ENCODE measurements at places on chromosomes 7 and 10. TPM values are rescaled to one million over a fixed set of nuclear protein-coding genes. Genes with fewer than 3 reads are reported as not detected.

DNA sequence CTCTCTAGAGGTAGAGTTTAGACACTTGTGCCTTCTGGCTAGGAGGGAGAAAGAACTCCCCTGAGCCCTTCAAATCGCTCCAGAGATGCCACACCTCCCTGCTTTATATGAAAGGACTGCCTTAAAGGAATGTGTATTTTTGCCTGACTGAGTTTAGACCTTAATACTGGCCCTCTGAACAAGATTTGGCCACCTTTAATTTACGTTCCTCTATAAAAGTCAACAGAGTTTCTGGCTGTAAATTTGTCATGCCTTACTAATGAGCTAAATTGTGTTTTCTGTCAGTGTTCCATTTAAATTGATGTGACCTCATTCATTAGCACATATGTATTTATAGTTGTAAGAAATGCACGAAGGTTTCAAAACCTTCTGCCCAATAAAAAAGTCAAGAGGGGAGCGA is 48.0 kb downstream of the SEMA3C start:
- no peak for DNase-seq

DNA sequence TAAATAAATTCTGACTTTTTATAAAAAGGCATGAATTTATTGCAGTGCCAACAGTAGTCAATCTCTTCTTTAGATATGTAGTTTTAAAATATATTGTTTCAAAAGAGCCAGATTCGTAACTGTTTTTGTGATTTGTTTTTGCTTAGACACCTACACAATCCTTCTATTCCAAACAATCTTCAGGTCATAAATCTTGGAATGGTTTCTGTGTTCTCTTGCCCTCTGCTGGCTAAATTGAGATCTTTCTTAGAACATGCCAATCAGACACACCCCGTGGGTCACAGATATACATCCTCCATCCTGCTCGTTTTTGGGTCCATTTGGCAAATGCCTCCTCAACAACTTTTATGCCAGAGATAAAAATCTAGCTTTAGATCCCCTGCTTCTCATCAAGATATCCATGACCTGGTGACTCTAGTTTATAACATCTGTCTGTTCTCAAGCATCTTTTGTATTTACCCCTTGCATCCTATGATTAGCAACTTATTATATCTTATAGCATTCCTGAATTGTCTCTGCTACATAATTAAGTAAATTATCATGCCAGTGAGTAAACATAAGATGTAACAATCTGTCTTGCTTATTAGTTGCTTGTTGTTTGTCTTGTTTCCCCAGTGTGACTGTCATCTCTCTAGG is 35.3 kb upstream of the IFRD1 start:
- no peak for DNase-seq

- no peak for DNase-seq
Measured at GRCh38 chr7:132804849-132805485, 228.7 kb upstream of the PLXNA4 start.

DNA sequence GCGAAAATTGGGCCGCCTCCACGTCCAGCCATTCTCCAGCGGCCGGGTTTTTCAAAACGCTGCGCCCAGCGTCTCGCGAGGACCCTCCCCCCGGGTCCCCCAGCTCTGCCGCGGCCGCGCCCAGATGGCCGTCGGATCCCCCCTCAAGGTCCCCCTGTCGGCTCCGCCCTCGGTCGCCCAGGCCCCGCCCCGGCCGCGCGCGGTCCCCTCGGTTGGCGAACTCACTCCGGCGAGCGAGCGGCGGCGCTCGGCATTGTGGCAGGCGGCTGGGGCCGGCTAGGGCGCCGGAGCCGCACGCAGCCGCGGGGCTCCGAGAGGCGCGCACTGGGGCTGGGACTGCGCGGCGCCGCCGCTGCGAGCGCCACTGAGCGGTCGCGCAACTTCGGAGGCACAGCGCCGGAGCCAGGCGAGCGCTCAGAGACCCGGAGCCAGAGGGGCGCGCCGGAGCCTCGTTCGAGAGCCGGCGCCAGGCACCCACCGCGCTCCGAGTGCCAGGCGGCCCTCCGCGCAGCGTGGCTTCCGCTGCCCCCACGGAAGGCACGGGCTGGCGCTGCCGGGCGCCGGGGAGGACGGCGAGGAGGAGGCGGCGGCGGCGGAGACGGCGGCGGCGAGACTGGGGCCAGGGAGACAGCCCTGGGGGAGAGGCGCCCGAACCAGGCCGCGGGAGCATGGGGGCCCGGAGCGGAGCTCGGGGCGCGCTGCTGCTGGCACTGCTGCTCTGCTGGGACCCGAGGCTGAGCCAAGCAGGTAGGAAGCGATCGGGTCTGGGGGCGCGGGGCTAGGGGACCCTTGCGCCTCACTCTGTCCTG is at the start of gene UNC5B:
Gene UNC5B, plus strand, starts transcription at position 253 of the 809 bp plus-strand sequence. Its CDS starts 416 bp downstream, at position 669.
- DNase-seq, result peak; percentile 94

DNA sequence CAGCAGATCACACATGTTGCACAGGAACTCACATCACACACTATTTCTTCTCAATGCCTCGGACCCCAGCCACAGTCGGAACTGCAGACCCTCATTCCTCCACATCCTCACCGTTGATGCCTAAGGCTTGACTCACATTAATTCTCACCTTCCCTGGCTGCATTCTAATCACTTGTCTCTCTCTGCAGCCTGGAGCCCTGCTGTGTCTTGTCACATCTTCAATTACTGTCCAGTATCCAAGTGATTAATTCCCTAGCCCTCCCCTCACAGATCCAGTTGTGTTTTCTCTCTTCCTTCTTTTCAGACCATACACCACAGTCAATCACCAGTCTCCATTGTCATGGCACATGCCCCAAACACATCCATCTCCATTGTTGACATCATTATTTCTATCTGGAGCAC is 592.4 kb upstream of the IGFBP3 start:
- no peak for DNase-seq

DNA sequence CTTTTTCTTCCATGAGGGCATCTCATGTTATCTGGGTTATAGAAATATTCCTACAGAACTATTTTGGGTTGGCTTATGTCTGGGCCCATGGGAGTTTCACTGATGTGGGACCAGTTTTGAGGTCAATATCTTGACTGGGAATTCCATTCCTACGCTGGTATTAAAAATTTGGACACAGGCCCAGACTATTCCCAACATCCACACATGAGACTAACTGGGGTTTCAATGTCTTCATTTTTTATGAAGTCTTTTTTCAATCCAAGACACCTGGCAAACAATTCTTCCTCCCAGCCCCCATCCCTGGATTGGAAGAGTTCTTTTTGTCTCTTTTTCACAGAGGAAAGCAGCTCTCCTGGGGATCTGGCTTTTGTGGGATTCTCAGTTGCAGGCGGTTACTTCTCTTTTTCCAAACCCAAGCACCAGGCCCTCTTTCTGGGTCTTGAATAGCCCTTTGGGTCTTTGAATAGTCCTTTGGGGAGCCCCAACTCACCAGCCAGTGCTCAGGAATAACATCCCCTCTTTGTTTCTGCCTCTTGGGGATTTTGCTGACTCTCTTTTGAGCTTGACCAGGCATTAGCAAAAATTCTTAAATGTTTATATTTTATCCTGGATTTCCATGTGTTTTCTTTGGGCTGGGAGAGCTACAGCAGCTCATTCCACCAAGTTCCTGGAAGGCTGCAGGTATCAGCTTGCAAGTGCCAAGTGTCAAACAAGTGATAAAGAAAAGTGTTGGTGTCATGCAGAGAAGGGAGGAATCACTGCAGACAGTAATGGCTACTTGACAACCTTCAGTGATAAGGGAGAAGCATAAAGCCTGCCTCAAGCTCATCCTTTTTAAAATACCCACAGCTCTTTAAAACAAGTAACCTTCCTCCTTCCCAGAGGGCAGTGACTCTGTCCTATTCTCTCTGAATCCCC is 234.3 kb downstream of the ADAM12 start:
- DNase-seq, result no peak

Gene TSPAN33
- total RNA-seq, result 4.5 TPM

Gene CACNA2D1
- total RNA-seq, result not detected

Gene GPRIN2
- 3.7 TPM for total RNA-seq

Gene SPDYE5
- not detected for total RNA-seq

Gene SLC39A12
- total RNA-seq, result not detected

Gene TFEC
- total RNA-seq, result 45.1 TPM

Gene GET4
- 124 TPM for total RNA-seq

Gene GDF2
- total RNA-seq, result not detected
